ENCODE measurements at places on chromosomes 3 and 15. TPM values are rescaled to one million over a fixed set of nuclear protein-coding genes. Genes with fewer than 3 reads are reported as not detected.

THBS1 gene
- total RNA-seq: 23.7 TPM

DNA sequence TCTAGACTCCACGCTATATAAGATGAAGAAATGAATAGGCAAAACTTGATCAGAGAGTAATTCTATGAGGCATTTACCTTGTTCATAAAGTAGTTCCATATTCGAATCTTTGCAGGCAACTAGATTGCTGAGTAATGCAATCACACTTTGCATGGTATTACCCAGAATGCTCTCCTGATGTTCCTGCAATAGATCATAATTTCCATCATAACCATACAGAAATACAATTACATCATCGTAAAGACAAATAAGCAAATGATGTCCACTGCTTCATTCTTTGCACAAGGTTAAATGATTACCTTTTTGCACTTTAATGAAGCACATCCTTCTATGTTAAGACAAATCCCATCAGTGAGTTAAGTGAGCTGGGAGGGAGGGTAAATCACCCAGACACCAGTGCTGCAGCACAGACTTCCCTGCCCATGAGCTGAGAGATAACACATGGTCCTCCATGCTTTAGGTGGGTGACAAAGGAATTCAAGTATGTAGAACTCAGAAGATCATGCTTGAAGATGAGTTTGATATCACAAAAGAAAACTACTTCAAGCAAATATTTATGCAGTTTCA lies 366.7 kb downstream of the CTNNB1 start:
- no peak overlapping the region for H3K27ac ChIP-seq
- DNase-seq: no peak
- no peaks in the 10 kb centered on the region for H3K4me1 ChIP-seq
- no peak overlapping the region for H3K4me3 ChIP-seq
- no peaks in the 10 kb centered on the region for H3K27me3 ChIP-seq

GRCh38 chr3:93910097-93910496 lies 63.6 kb downstream of the PROS1 start:
- H3K27ac ChIP-seq: no peak overlapping the region
- no peak for DNase-seq
- no peak overlapping the region for H3K4me3 ChIP-seq
- H3K4me1 ChIP-seq: no peaks in the 10 kb centered on the region
- H3K27me3 ChIP-seq: no peaks in the 10 kb centered on the region

- H3K27me3 ChIP-seq: no peaks in the 10 kb centered on the region
- H3K4me1 ChIP-seq: no peaks in the 10 kb centered on the region
- H3K27ac ChIP-seq: no peak overlapping the region
- H3K36me3 ChIP-seq: no peaks in the 10 kb centered on the region
- DNase-seq: no peak
- no peak overlapping the region for H3K4me3 ChIP-seq
Measured at GRCh38 chr15:79400650-79401049, 31.5 kb upstream of the MINAR1 start.

- no peaks in the 10 kb centered on the region for H3K27me3 ChIP-seq
- peak; percentile 26 for DNase-seq
- no peaks in the 10 kb centered on the region for H3K36me3 ChIP-seq
- no peak overlapping the region for H3K27ac ChIP-seq
- no peak overlapping the region for H3K4me3 ChIP-seq
Measured at GRCh38 chr3:11671648-11672100, 28.0 kb upstream of the VGLL4 start.

DNA sequence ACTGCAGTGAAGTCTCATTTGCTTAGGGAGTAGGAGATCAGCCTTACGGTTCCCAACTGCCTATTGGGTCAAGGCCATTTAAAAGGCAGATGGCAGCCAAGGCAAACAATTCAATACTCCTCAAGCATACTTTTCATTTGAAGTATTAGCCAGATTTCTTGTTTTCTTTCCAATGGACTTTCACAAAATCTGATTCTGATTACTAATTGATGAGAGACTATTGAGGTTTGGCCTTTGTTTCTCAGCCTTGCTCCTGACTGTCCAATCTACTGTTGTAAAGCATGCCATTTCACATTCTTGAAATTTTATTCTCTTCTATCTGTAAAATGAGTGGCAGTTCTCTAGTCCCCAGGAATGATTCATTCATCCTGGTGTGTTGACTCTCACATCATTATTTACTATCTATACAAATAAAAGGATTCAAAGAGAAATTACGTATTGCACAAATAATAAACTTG lies 166.2 kb upstream of the TGFBR2 start:
- no peaks in the 10 kb centered on the region for H3K27me3 ChIP-seq
- no peak for DNase-seq
- H3K36me3 ChIP-seq: no peaks in the 10 kb centered on the region
- peaks cover 24% of the 10 kb centered on the region for H3K4me1 ChIP-seq

GRCh38 chr3:71625676-71626075 lies 42.1 kb upstream of the FOXP1 start:
- no peaks in the 10 kb centered on the region for H3K4me1 ChIP-seq
- no peak overlapping the region for H3K27ac ChIP-seq
- H3K4me3 ChIP-seq: no peak overlapping the region

DNA sequence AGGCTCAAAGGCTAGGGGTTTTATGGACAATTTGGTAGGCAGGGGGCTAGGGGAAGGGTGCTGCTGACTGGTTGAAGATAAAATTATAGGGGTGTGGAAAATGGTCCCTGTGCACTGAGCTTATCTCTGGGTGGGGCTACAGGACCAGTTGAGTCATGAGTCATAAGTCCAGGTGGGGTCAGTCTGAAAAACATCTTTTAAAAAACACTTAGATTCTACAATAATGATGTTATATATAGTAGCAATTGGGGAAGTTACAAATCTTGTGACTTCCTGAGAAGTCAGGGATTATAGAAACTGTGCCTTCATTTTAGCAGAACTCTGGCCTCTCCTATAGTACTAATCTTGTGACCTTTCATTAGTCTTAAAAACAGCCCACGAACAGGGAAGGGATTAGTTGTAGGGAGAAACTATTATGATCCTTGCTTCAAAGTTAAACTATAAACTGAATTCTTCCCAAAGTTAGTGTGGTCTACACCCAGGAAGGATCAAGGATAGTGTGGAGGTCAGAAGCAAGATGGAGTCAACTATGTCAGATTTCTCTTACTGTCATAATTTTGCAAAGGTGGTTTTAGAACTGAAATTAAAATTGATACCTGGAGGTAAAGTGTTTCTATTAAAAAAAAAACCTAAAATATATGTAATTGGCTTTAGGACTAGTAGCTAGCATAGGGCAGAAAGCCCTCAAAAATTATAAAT lies 130.1 kb downstream of the P2RY1 start:
- H3K4me1 ChIP-seq: no peaks in the 10 kb centered on the region
- H3K27ac ChIP-seq: no peak overlapping the region
- H3K36me3 ChIP-seq: no peaks in the 10 kb centered on the region
- no peaks in the 10 kb centered on the region for H3K27me3 ChIP-seq
- DNase-seq: no peak

DNA sequence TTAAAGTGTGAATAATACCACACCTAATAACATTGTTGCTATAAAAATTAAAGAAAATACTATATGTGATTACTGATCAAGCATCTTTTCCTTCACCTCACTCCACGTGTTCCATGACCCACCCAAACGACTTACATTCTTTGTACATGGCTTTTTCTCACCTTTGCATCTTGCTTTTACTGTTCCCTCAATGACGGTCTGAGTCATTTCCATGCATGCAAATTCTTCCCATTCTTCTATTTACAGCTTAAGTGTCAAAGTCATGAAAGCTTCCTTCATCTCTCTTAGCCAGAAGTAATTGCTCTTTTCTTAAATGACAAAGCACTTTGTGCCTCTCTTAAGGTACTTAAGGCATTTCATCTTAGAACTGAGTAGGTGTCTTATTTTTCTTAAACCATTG lies 64.0 kb downstream of the GREM1 start:
- H3K36me3 ChIP-seq: no peaks in the 10 kb centered on the region
- H3K27ac ChIP-seq: no peak overlapping the region
- DNase-seq: no peak
- H3K4me1 ChIP-seq: no peaks in the 10 kb centered on the region
- H3K4me3 ChIP-seq: no peak overlapping the region

DNA sequence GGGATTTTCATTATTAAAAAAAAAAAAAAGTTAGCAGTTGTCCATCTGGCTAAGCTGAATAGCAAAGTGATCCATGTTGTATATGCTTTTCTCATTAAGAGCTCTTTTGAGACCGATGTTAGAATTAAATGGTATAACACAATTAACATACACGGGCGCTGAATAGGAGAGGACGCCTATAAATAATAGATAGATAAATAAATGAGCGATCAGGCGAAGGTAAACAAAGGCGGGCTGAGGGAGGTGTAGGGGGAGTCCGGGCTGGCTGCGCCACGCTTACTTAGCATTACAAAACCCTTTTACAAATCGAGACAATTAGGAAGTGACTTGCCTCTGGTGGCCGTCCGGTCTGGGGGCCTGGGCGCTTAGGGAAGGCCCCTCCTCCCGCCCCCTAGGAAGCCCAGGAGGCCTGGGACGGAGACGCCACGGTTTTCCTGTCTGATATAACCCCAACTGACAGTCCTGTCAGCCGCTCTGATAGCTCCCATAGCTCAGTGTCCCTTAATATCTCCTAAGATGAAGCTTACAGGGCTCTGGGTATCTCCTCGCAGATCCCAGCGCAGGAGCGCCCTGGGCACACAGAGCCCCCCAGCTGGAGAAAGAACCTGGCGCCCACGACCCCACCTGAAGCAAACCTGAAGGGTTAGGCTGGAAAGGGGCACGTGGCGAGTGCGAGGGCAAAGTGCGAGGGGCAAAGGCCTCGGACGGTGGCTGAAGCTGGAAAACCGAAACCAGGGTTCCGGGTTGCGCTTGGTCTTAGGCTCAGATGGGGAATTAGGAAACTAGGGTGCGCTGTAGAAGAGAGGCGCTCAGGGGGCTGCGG lies 3.6 kb downstream of the SOX14 start:
- H3K4me3 ChIP-seq: peak overlapping the region; percentile 51
- DNase-seq: no peak
- no peak overlapping the region for H3K27ac ChIP-seq

- no peaks in the 10 kb centered on the region for H3K27me3 ChIP-seq
- no peaks in the 10 kb centered on the region for H3K4me1 ChIP-seq
- H3K4me3 ChIP-seq: no peak overlapping the region
- no peak for DNase-seq
Measured at GRCh38 chr3:134389865-134390264, 15.6 kb upstream of the AMOTL2 start.

DNA sequence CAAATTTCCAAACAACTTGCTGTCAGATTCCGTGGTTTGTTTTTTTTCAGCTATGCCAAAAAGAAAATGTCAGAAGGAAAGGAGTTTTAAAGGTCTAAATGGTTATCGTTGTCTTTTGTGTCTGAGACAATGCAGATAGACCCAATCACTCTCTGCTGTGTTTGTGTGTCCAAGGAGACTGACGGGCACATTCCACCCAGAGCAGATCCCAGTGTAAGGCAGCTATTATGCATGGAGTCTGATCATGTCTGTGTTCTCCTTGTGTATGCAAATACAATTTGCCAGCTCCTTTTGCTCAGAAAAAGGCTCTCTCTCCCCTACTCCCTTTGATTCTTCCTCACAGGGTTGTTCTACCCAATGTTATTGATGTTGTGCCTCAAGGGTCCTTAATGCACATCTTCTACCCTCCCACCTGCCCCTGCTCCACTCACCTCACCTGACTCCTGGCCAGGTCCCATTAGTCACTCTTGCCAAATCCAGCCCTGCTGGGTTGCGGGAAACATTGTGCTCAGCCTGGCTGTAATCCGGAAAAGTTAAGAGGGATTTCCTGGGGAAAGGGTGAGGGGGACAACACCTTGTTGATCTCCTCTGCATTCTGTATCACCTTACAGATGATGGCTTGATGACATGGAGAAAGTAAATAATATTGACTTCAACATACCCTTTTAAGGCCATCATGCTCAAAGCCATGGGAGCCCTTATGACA lies 61.0 kb downstream of the OTOL1 start:
- no peaks in the 10 kb centered on the region for H3K27me3 ChIP-seq
- H3K27ac ChIP-seq: no peak overlapping the region
- H3K36me3 ChIP-seq: no peaks in the 10 kb centered on the region
- DNase-seq: no peak
- H3K4me3 ChIP-seq: no peak overlapping the region

UROC1 gene
- not detected for total RNA-seq

GRCh38 chr15:25394898-25395297 lies 43.9 kb downstream of the UBE3A start:
- H3K27me3 ChIP-seq: no peaks in the 10 kb centered on the region
- H3K4me1 ChIP-seq: peaks cover 47% of the 10 kb centered on the region
- H3K36me3 ChIP-seq: no peaks in the 10 kb centered on the region

GRCh38 chr15:56672721-56673120 lies 60.6 kb downstream of the ZNF280D start:
- H3K4me1 ChIP-seq: peaks cover 7% of the 10 kb centered on the region
- peaks cover 35% of the 10 kb centered on the region for H3K36me3 ChIP-seq
- H3K27ac ChIP-seq: peak overlapping the region; percentile 58
- H3K27me3 ChIP-seq: no peaks in the 10 kb centered on the region
- no peak overlapping the region for H3K4me3 ChIP-seq

CYP8B1 gene
- total RNA-seq: not detected

DNA sequence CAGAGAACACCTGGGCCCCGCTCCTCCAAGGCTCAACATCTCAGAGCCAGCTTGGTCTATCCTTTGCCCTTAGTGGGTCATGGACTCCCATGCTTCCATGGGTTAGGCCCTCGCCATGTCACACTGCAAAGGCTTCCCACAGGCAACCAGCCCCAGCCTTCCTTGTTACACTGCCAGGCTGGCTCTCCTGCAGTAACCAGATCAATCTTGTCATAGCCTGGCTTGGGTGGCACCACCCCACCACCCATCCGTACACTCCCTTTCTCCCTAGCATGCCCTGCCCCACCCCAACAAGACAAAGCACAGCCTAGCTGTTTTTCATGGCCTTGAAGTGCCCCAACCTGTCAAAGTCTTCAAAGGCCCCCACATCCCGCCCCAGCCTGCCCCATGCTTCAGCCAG lies 30.5 kb downstream of the CA12 start:
- no peak for DNase-seq
- H3K4me3 ChIP-seq: no peak overlapping the region
- H3K36me3 ChIP-seq: no peaks in the 10 kb centered on the region
- H3K27me3 ChIP-seq: no peaks in the 10 kb centered on the region
- H3K27ac ChIP-seq: no peak overlapping the region

THAP10 gene
- 1.0 TPM for total RNA-seq

DNA sequence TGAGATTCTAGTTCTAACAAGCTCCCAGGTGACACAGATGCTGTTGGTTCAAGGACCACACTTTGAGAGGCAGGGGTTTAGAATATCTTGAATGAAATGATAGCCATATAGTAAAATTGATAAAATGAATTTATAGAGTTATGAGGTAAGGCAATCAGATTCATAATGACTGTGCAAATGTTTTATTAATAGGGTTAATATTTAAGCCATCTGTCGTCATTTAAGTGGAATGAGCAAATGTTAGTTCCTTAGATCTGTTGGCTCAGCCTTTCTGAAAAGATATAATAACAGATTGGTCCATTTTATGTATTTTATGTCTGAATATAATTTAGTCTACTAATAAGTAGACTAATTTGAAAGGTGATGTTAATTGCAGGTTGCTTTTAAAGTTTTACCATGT lies 12.9 kb downstream of the REC114 start:
- H3K36me3 ChIP-seq: no peaks in the 10 kb centered on the region
- no peak overlapping the region for H3K4me3 ChIP-seq
- DNase-seq: no peak

GRCh38 chr3:50251220-50251619 lies 15.2 kb downstream of the GNAI2 start:
- H3K36me3 ChIP-seq: no peaks in the 10 kb centered on the region
- no peak for DNase-seq
- no peak overlapping the region for H3K4me3 ChIP-seq
- H3K27me3 ChIP-seq: no peaks in the 10 kb centered on the region
- H3K27ac ChIP-seq: peak overlapping the region; percentile 10

IL20RB gene
- total RNA-seq: 0.71 TPM
